H9 (cell line): ENCODE measurements at places on chromosomes 11 and 22. TPM values are rescaled to one million over a fixed set of nuclear protein-coding genes. Genes with fewer than 3 reads are reported as not detected.

DNA sequence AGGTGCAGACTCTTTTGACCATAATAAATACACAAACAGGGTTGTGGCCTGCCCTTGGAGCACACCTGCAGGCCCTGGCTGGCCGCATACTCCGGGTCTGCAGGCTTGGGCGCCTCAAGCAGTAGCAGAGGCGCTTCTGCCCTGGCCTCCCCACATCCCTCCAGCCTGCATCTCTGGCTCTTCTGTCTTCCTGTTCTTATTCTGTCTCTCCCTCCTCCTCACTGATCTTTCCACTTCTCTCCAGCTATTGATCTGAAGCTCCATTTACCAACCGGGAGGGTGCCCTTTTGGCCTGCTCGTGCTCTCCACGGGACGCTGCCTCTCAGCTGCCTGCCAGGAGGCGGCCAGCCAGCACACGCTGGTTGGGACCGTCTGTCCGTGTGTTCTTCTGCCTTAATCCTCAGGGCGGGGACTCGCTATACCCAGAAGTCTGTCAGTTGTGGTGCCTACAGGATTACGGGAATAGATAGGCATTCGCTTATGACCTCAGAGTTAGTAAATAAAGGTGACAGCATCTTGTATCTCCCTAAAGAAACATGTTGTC lies 5.2 kb downstream of the UPB1 start:
- no peak for DNase-seq
- no peak overlapping the region for H3K27ac ChIP-seq
- H3K4me3 ChIP-seq: no peak overlapping the region
- no peaks in the 10 kb centered on the region for H3K36me3 ChIP-seq

- no peaks in the 10 kb centered on the region for H3K4me1 ChIP-seq
- H3K27ac ChIP-seq: no peak overlapping the region
- H3K36me3 ChIP-seq: peaks cover 28% of the 10 kb centered on the region
- DNase-seq: no peak
Observed at GRCh38 chr11:6630632-6631291, 11.5 kb upstream of the TPP1 start.

GRCh38 chr11:120383518-120384155 lies 47.4 kb downstream of the ARHGEF12 start:
- peaks cover 22% of the 10 kb centered on the region for H3K36me3 ChIP-seq
- H3K4me1 ChIP-seq: peaks cover 7% of the 10 kb centered on the region; the same call in 1 of the 2 replicates
- DNase-seq: no peak
- H3K4me3 ChIP-seq: no peak overlapping the region
- no peak overlapping the region for H3K27ac ChIP-seq
- H3K27me3 ChIP-seq: no peaks in the 10 kb centered on the region

- no peaks in the 10 kb centered on the region for H3K4me1 ChIP-seq
- DNase-seq: no peak
- no peaks in the 10 kb centered on the region for H3K27me3 ChIP-seq
- H3K4me3 ChIP-seq: no peak overlapping the region
- no peaks in the 10 kb centered on the region for H3K36me3 ChIP-seq
- H3K27ac ChIP-seq: no peak overlapping the region
Observed at GRCh38 chr11:2095542-2095941, 43.6 kb downstream of the IGF2 start.

DNA sequence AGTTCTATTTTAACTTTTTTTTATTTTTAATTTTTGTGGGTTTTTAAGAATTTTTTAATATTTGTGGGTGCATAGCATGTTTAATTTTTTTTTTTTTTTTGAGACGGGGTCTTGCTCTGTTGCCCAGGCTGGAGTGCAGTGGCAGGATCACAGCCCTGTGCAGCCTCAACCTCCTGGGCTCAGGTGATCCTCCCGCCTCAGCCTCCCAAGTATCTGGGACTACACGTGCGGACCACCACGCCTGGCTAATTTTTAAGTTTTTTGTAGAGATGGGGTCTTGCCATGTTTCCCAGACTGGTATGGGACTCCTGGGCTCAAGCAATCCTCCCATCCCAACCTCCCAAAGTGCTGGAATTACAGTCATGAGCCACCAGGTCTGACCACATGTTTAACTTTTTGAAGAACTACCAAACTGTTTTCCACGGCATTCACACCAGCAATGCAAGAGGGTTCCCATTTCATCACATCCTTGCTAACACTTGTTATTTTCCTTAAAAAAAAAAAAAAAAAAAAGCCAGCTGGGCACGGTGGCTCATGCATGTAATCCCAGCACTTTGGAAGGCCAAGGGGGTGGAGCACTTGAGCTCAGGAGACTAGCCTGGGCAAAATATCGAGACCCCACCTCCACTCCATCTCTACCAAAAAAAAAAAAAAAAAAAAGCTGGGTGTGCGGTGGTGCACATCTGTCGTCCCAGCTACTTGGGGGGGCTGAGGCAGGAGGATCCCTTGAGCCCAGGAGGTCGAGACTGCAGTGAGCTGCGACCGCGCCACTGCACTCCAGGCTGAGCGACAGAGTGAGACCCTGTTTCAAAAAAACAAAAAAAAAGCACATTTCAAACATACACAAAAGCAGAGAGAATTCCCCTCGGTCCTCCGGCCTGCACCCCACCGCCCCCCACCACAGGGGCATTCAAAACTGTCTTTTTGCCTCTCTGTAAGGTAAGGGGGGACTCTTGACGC lies 16.7 kb upstream of the TXNRD2 start:
- peak overlapping the region; percentile 54 for H3K4me3 ChIP-seq
- no peak overlapping the region for H3K27ac ChIP-seq

DNA sequence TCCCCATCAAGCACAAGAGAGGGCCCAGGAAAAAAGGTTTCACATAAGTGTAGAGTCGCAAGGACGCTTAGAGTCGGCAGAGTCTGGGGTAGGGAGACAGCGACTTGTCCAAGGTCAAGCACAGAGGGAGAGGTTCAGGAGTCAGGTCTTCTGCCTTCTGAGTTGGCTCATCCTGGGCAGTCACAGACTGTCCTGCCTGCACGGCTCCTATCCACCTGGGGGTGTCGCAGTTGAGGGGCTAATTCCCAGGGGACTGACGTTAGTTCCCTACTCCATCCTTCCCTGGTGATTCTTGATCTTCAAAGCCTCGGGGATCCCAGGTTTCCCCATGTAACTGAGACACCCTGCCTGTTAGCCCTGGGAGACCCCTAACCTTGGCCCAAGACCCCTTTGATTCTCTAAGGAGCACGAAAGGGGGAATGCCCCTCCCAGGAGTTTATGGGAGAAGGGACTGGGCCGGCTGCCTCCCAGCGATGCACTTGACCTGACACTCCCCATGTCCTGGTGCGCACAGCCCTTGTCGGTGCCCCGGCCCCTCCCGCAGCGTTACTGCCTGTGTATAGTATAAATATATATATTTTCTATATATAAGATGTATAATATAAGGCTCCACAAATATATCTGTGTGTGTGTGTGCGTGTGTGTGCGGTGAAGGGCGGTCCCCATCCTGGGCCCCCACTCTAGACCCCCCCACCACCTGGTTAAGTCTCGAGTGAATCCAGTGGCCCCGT lies 14.7 kb upstream of the TAB1 start:
- H3K36me3 ChIP-seq: no peaks in the 10 kb centered on the region; the same call in 1 of the 2 replicates
- H3K4me3 ChIP-seq: no peak overlapping the region
- H3K4me1 ChIP-seq: no peaks in the 10 kb centered on the region
- H3K27me3 ChIP-seq: no peaks in the 10 kb centered on the region; the same call in 1 of the 2 replicates
- DNase-seq: peak; percentile 79
- no peak overlapping the region for H3K27ac ChIP-seq

GRCh38 chr22:33659448-33659847 lies 260.8 kb downstream of the LARGE1 start:
- no peak overlapping the region for H3K4me3 ChIP-seq
- H3K4me1 ChIP-seq: peaks cover 2% of the 10 kb centered on the region; the same call in 1 of the 2 replicates
- no peak overlapping the region for H3K27ac ChIP-seq
- H3K36me3 ChIP-seq: peaks cover 18% of the 10 kb centered on the region
- DNase-seq: no peak

PRR33 gene
- total RNA-seq: not detected in 2 replicates

- no peak overlapping the region for H3K4me3 ChIP-seq
- H3K27me3 ChIP-seq: no peaks in the 10 kb centered on the region
- no peak overlapping the region for H3K27ac ChIP-seq
- DNase-seq: no peak
- H3K36me3 ChIP-seq: no peaks in the 10 kb centered on the region; the same call in 2 of the 3 replicates
Observed at GRCh38 chr11:132972565-132972964, 559.7 kb downstream of the OPCML start.
